Mammary epithelial cell (primary cell): ENCODE measurements at places on chromosomes 1 and 21.

DNA sequence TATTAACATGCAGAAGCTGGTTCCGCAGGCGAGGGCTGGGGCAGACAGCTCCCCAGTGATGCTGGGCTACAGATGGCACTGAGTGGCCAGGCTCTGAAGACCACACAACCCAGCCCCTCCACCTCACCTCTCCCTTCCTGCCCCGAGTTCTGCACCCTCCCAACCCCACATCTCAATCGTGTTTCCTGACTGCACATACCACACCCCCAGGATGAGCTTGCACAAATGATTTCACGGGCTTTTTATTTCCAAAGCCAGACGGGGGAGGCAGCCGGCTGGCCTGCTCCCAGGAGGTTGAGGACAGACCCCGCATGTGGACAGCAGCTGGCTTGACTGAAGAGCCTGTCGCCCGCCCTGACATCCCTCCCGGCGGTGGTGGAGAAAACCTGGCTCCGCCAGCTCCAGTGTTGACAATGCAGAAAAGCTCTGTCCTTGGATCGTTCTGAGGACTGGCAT lies 21.4 kb upstream of the ALDH4A1 start:
- no peak for DNase-seq

DNA sequence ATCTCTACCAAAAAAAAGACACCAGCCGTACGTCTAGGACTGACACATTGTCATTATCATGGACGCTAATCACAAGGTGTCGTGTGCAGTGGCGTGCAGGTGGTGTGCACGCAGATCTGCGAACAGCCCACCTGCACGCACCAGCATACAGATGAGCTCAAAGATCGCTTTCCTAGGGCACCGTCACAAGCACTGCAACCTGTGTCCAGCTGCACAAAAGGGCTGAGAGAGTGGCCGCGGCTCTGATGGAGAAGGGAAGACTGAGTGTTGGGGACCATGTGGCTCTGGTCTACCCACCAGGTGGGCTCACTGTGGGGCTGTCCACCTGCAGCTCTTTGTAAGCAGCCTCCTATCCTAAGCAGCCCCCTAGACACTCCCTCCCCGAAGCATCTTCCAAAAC lies 50.9 kb downstream of the S100B start:
- no peak for DNase-seq

DNA sequence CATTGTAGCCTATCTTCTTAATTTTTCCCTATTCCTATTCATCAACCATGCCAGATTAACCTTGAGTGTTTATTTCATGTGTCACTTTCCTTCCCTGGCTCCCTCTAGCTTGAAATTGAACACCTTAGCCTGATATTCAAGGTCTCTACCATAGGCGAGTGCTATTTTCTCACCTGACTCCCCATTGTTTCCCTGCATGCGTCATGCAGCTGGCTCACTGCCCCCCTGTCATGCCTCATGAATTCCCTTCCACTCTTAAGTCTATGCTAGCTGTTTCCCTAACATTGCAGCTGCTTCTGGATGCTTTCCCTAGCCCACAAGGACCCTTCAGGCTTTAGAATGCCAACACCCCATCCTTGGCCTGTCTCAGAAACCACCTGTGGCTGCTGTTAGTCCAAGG lies 56.7 kb upstream of the CD1D start:
- peak; percentile 72 for DNase-seq

DNA sequence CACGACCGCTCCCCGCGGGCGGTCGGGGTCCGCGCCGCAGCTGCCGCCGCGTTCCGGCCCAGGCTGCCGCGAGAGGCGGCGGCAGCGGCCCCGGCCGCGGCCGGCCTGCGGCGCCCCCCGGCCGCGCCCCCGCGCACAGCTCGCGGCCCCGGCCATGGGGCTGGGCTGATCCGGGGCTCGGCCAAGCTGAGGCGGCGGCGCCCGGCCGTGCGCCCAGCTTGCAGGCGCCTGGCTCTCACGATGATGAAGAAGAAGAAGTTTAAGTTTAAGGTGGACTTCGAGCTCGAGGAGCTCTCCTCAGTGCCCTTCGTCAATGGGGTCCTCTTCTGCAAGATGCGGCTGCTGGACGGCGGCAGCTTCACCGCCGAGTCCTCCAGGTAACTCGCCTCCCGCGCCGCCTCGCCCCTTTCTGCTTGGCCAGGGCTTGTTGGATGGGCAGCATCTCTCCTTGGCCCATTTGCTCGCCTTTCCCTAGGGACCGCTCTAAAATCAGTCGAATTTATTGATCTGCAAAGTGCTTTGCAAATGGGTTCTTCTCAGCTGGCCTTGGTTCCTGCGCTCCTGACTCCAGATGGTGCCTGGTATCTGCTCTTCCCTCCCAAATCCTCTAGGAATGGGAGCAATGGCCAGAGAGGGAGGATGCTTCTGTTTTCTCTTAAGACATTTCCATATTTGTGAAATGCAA lies 431 bp downstream of the EEIG2 start:
- peak; percentile 21 for DNase-seq

DNA sequence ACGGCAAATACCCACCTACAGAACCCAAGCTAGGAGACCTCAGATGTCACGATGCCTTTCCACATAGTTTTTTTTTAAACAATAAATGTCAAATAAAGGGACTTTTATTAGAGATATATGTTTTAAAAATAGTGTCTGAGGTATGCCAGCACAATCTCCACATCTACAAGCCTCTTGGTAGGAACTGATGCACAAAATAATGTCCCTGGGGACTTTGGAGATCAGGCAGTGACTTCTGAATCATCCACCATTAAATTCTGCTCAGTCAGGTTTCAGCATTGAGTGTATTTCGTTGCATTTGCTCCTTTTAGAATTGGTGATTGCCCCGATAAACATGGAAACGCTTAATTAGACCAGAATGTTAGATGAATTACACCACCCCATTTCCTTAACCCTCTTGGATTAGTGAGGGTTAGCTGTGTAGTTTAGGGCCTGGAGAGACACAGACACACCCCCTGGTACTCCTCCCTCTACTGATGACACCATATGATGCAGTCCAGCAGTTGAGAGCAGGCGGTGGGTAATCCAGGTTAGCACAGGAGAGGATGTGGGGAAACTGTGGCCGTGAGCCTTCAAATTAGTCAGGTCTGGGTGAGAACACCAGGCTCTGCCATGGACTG lies 33.6 kb downstream of the LGR6 start:
- DNase-seq: no peak

- DNase-seq: peak; percentile 37
Observed at GRCh38 chr1:206117151-206117948, at the start of gene AVPR1B. AVPR1B (minus strand) TSS chr1:206117388; CDS start chr1:206116890, 498 bp downstream.

- peak; percentile 69 for DNase-seq
Observed at GRCh38 chr1:44485229-44485933, 80.3 kb downstream of the RNF220 start.

DNA sequence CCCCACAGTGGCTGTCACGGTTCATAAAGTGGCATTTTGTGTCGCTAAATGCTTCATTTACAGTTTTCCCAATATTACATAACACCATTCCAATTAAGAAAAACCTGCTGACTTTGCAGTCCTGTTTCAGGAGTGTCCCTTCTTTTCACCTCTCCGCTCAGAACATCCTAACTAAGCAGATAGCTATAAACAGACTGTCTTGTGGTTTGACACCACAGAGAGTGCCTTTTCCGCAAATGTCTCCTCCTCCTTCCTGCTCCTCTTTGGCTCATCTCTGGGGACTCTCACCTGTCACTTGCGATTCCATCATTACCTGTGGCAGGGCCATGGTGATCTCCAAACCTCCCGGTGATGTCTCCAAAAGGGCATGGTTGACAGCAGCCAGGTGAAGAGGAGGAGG lies 119.0 kb downstream of the CNIH3 start:
- no peak for DNase-seq

DNA sequence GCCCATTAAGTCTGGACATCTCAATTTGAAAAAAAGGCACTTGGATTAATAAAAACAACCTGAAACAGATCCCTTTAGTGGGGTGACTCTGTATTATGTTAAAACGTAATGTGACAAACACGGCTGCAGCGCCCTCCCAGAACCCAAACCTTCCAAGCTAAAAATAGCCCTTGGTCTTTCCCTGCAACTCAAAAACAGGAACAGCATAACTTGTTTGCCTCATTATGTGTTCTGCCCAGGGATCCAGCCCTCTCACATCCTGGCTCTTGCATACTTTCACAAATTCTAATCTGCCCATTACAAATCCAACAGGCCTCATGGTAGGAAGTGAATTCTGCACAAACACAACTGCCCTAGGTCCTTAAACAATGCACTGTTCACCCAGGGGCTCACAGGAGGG lies 94.7 kb upstream of the GADD45A start:
- no peak for DNase-seq

GRCh38 chr1:184052194-184052559 lies 647 bp downstream of the TSEN15 start:
- DNase-seq: no peak

GRCh38 chr1:173520799-173521198 lies 43.7 kb downstream of the PRDX6 start:
- DNase-seq: no peak

- DNase-seq: no peak
Observed at GRCh38 chr1:201419746-201420607, 1.6 kb downstream of the TNNI1 start.

DNA sequence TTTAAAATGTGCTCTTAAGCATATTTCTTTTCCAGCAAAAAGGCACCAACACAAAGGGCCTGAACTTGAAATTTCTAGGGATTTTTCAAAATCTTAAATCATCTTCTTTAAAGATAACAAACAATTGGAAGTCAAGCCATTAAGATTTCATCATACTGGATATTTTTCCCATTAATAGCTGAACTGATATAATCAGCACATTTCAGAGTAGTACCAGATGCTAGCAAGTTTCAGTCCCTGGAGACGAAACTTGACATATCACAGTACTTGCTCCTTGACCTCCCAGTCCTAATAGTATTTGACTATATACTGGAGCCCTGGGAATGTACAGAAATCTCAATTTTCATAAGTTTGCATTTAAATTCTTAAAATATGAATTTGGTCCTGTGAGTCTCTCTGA lies 10.2 kb upstream of the CDC7 start:
- DNase-seq: no peak

GRCh38 chr1:11730429-11730891 lies 5.5 kb upstream of the AGTRAP start:
- DNase-seq: no peak

- DNase-seq: no peak
Observed at GRCh38 chr1:6777813-6778212, 7.4 kb upstream of the CAMTA1 start.

DNA sequence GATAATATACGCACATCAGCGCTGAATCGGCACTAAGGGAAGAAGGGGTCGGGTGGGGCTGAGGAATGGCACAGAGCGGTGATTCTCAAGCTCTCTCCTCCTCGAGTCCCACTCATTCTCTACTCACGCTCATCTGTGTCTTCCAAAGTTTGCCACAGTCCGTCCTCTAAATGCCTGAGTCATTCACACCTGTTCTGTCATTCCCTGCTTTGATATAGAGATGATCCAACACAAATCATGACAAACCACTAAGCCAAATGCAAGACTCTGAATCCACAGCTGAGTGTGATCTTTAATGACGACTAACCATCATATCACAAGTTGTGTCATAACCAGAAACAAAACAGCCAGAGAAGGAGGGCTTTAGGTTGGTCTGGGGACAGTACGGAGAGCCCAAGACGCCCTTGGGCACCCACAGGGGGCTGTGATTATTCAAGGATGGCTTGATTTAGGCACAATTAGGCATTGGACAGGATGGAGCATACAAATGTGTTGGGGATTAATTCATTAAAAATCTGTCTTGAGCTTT lies 501.5 kb downstream of the KIF26B start:
- DNase-seq: no peak

DNA sequence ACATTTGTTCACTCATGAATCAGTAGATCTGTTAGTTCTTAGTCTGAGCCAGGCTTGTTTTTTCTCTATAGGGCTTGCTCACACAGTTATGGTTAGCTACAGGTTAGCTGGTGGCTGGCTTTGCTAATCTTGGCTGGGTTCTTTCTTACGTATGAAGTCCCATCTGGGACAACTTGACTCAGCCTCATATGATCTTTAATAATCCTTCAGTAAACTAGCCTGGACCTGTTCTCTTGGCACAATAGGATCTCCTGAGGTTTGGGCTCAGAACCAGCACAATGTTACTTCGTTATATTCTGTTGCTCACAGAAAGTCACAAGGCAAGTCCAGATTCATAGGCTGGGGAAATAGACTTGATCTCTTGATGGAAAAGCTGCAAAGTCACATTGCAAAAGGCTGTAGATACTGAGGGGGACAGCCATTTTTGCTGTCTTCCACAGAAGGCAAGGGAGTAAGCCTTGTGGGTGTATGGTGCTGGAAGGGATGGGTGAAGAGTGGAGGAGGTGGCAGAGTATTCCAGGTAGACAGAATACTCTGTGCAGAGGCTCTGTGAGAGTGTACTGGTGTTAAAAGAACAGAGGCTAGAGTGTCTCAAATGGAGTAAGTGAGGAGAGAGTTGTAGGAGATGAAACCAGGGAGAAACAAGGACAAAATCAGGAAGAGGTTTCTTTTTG lies 24.4 kb downstream of the EFCAB7 start:
- peak; percentile 99 for DNase-seq

DNA sequence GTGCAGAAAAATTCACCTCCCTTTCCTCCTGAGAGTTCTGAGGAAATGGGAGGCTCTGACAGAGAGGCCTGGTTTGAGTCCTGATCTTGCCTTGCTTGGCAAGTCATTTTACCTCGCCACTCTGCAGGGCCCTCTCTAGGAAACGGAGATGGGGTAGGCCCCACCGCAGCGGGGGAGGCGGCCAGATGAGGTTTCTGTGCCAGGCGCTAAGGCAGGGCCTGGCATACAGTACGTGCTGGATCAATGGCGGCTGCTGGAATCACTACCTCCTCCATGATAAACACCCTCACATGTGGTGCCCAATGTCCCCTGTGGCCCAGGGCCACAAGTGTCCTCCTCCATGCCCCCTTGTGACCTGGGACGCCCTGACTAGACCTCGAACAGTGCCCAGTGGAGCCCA lies 499 bp upstream of the PLEKHG5 start:
- DNase-seq: no peak

GRCh38 chr1:171507435-171507834 lies 22.1 kb downstream of the PRRC2C start:
- no peak for DNase-seq

- no peak for DNase-seq
Observed at GRCh38 chr1:102742426-102742825, 365.9 kb downstream of the COL11A1 start.
